HCT116 (cell line): ENCODE measurements at places on chromosomes 12 and 14.

GRCh38 chr12:114817571-114818425 is 133.8 kb upstream of the TBX3 start:
- no peak for DNase-seq

DNA sequence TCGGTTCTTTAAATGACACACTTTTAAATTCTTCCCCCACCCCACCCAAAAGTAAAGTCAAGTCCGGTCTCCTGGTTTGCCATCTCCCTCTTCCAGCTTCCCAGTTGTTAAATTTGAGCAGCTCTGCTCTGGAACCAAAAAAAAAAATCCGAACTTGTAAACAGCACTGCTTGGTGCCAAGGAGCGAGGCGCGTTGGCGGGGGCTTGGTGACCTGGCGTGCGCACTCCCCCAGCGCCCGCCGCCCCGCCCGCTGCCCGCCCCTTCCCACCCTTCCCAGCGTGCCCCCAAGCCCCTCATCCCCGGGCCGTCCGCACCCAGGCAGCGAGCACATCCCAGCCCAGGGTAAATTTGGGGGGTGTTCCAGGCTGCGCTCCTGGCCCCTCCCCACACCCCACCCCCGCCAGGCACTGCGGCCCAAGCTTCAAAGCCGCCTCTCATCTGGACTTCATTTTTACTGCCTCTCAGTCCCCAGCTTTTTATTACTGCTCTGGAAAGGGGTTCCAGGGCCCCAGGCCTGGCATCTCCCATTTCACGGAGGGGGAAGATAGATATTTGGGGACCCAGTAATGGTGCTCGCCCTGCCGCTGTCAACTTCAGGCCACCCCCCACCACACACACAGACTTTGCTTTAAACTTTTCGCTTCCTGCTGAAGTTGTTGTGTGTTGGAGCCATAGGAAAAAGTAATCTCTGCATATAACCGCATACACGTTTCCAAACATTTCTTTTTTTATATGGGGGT is 11.7 kb upstream of the ITGB7 start:
- no peak for DNase-seq

DNA sequence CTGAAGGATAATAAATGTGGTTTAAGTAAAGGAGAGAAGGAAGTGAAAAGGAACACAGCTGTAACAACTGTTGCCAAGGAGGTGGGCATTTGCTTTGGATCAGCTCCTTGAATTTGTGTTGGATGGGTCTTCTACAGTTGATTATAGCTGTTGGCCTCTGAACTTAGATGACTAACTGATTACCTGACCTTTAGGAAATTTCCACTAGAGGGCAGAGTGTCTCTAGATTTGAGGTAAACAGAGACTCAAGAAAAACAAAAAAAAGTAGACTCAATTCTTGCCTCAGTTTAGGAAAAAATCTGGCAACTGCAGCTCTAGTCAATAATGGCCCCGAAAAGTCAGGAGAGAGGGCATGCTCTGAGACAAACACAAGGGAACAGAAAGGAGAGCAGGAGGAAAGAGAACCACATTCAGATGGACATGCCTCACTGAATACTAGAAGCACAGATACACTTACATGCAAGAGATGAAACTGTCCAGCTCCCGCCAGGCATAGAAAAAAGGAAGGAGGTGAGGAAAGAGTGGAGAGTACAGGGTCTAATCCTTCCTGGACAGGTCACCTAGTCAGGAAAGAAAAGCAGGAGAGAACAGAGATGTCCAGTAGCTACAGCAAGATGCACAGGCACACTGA is 20.6 kb downstream of the COX14 start:
- DNase-seq = no peak

- no peak for DNase-seq
These were observed 76.4 kb upstream of the FAR2 start for GRCh38 chr12:29072631-29073030.
